ENCODE measurements at places on chromosomes 4 and X.

DNA sequence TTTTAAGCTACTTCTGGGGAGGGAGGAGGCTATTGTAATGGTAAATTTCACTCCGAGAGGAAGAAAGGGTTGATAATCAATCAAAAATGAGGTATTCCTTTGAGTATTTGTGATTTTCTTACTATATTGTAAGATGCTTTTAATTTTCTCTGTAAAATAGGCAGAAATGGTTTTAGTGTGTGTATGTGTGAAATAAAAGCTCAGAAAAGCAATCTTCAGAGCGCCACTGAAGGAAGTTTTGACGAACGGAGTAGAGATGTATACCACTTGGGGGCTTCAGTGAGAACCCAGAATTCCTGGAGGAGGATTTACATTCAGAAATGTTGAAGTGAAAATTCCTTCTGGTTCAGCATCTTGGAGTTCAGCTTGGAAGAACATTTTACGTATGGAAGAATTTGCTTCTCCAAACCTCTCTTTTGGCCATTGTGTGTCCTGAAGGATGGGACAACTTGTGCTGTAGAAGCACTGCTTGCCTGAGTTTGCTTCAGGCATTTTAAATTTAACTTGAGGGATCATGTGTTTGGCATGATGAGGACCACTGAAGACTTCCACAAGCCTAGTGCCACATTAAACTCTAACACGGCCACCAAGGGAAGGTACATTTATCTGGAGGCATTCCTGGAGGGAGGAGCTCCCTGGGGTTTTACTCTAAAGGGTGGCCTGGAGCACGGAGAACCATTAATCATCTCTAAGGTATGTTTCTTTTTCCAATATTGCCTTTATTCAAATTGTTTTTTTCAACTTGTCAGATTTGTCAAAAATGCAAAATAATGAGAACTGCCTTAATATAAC is 695 bp downstream of the SHROOM3 start:
- DNase-seq = no peak

GRCh38 chr4:96593422-96593821 is 753.5 kb downstream of the PDHA2 start:
- no peak for DNase-seq

- DNase-seq = no peak
These were observed 2582.2 kb downstream of the PCDH7 start for GRCh38 chr4:33302321-33302720.

GRCh38 chr4:58739275-58739674 is 1629.1 kb upstream of the IGFBP7 start:
- no peak for DNase-seq

- DNase-seq = no peak
These were observed 1219.3 kb upstream of the PRKX start for GRCh38 chrX:4932790-4933189.

DNA sequence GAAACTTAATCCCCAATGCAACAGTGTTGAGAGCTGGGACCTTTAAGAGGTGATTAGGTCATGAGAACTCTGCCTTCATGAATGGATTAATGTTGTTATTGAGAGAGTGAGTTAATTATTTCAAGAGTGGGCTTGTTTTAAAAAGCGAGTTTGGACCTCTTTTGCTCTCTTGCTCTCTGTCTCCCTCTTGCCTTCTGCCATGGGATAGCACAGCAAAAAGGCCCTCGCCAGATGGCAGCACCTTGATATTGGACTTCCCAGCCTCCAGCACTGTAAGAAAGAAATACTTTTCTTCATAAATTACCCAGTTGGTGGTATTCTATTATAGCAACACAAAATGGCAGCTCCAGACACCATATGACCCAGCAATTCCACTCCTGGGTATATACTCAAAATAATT is 7.0 kb upstream of the ATP6AP2 start:
- no peak for DNase-seq

- no peak for DNase-seq
These were observed 19.1 kb downstream of the WDR17 start for GRCh38 chr4:176084769-176085168.

GRCh38 chr4:10011277-10011676 is 10.0 kb downstream of the SLC2A9 start:
- no peak for DNase-seq

- DNase-seq = no peak
These were observed 422.6 kb upstream of the TENM3 start for GRCh38 chr4:181820553-181820952.

GRCh38 chrX:99495453-99495852 is 914.6 kb downstream of the PCDH19 start:
- no peak for DNase-seq

DNA sequence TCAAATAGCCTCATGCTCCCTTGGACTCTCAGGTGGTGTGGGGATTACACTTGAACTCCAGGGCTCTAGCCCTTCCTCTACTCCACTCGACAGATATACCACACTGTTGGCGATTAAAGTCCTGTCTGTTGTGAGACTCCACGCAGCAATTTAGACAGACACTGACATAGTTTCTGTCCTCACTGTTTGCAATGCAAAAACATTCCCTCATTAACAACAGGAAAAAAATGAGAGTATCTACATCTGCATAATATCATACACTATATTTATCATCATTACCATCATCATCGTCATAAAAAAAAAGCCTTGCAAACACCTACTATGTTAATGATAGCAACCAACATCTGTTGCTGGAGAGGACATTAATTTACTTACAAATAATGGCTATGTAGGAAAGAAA is 132.4 kb downstream of the RASL11B start:
- DNase-seq = no peak

DNA sequence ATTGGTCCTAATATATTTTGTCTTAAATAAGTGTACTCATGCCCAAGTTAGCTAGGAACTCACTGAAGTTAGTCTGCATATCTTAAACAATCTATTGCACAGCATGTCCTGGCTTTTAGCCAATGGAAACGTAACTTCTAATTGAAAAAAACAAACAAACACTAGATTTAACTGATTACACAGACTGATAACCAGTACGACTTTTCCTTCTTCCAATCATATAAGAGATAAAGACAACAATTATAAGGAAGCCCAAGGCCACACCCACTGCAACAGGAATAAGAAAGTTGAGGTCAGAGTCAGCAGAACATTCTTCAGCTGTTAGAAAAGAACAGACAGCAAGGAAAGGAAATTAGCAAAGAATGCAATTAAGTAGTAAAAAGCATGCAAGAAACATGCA is 40.8 kb downstream of the LAMP2 start:
- DNase-seq = no peak

DNA sequence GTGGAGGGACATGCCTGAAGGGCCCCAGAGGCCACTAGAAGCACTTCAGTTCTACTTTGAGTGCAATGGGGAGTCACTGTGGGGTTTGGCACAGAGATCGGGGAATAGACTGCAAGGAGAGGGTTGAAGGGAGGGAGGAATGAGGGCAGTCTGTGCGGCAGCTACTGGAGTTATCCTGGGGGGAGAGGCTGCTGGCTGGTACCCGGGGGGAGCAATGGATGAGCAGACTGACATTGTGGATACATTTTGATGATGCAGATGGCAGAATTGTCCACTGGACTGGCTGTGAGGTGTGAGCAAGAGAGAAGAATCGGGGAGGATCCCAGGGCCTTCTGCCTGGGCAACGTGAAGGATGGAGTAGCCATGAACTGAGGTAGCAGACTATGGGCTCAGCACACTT is 2.8 kb upstream of the MAMLD1 start:
- DNase-seq = no peak

DNA sequence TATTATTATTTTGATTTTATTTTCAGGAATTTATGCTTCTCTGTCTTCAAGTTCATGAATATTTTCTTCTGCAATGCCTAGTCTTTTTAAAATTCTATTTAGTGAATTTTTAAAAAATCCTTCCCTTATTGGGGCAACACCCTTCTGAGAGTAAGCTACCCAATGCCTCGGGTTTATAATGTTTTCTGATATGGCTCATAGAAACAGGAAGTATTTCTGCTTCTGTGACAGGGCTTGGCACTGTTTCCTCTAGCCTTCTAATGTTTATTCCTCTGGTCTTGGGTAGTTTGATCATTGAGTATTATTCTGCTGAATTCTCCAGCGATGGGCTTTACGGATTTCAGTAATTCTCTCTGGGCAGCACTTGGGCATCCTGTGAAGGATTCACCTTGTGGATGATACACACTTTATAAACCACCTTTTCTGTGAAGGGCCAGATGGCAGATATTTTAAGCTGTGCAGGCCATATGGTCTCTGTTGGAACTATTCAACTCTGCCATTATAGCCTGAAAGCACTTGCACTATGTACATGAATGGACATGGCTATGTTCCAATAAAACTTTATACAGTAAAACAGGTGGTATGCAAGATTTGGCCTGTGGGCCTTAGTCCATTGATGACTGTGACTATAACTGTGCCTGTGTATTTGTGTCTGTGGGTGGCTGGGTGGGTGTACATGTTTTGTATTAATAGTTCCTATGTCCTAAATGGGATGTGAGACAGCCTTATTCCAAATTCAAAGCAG is 95.9 kb upstream of the FAT1 start:
- DNase-seq = no peak

- DNase-seq = peak; percentile 97
These were observed at the start of gene MSX1 for GRCh38 chr4:4859325-4859798. MSX1 (plus strand) TSS chr4:4859665; CDS start chr4:4859900, 235 bp downstream.

- DNase-seq = no peak
These were observed 79.7 kb upstream of the ELOVL6 start for GRCh38 chr4:110278127-110278526.

- no peak for DNase-seq
These were observed 21.2 kb downstream of the EREG start for GRCh38 chr4:74386159-74386558.

GRCh38 chr4:16969696-16970135 is 71.3 kb upstream of the LDB2 start:
- DNase-seq = no peak

DNA sequence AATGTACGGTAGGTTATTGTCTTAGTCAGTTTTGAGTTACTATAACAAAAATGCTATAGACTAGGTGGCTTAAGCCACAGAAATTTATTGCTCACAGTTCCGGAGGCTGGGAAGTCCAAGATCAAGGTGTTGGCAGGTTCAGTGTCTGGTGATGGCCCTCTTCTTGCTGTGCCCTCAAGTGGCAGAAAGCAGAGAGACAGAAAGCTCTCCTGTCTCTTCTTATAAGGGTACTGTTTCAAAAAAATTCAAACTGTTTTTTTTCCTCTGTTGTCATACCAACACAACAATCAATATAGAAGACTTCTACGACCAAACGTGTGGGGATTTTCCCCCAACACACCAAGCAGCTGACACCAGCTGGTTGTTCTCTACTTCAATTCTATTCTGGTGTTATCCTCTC is 53.4 kb downstream of the ADGRG4 start:
- DNase-seq = no peak

DNA sequence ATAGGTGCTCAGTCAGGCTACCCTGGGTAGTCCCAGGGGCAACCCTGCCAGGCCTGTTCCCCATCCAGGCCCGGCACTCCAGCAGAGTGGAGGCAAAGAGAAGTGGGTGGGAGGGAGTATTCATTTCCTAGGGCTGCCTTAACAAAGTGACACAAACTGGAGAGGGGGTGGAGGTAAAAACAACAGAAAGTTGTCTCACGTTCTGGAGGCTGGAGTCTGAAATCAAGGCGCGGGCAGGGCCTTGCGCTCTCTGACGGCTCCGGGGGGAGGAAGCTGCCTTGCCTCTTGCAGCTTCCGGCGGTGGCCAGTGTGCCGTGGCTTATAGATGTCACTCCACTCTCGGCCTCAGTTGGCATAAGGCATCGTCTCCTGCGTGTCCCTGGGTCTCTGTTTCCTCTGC is 90.8 kb downstream of the DCTD start:
- no peak for DNase-seq

- DNase-seq = no peak
These were observed 48.4 kb downstream of the TECRL start for GRCh38 chr4:64360664-64361398.

DNA sequence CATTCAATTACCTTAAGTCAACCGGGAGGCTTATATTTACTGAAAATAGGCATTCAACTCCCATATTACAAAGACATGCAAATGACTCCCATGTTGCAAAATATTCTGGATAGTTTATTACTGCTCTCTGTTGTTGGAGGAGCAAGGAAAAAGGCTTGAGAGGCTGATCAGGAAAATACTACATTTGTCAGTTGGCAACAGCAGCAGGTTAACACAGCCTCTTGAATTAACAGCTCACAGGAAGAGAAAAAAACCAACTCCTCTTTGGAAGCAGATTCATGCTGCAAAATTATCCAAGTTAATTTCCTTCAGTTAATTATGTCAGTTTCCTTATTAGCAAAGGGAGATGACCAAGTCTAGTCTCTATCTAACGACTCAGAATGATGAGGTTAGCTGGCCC is 238.9 kb downstream of the MAML3 start:
- DNase-seq = no peak

DNA sequence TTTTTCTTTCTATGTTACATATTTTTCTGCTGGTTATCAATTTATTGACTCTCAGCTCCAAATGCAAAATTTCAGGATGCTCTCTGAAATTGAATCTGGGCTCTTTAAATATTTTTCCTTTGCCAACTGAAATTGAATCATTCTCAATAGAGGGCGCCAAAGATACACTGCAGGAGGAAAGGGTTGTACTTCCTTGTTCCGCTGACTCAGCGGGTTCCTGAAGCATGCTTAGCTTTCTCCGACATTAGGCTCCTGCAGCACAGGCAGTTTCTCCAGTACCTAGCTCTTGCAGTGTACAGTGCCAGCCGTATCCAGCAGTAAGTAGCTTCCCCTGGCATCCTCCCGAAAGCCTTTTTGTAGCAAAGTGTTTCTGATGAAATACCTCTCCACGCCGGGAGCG is 28.8 kb upstream of the CFAP47 start:
- DNase-seq = peak; percentile 63

DNA sequence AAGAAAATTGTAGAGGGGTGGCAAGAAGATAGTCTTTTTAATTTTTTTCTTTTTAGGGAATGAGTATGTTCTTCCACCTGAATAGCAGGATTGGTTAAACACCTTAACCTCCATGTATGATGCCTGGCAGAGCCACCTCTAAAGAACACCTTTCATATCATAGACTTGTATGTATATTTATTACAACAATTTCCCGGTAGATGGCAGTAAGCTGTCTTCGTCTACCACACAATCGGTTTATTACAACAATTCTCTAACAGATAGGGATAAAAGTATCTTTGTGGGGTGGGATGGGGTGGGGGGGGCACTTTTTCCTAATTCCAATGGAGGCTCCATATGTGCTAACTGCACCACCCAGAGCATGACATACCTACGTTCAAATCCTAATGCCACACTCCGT is 255.5 kb downstream of the LDB2 start:
- DNase-seq = no peak

- DNase-seq = no peak
These were observed 166.1 kb downstream of the LRBA start for GRCh38 chr4:150849016-150849415.

GRCh38 chr4:110197529-110198042 is 829 bp downstream of the ELOVL6 start:
- DNase-seq = peak; percentile 58

DNA sequence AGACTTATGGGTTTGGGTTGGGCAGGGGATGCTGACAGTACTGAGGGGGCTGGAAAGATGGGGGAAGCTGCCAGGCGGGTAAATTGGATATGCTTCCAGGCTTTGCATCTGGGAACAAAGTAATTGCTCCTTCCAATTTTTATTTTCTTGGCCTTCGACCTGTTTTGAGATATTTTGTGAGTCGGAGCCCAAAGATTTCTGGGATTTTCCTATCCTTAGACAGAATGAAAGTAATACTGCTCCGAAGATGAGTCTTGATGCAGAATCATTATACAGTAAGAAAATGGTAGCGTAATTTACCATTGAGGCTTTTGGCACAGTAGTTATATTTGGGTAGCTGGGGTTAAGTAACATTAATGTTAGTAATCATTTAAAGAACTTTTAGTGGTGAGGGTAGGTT is 1.4 kb downstream of the SMARCA5 start:
- no peak for DNase-seq

- DNase-seq = no peak
These were observed 101.3 kb downstream of the SLC2A9 start for GRCh38 chr4:9920029-9920428.

Measured in upper lobe of left lung (tissue), 6 donors.